ENCODE measurements at places on chromosomes 16 and 17.

DNA sequence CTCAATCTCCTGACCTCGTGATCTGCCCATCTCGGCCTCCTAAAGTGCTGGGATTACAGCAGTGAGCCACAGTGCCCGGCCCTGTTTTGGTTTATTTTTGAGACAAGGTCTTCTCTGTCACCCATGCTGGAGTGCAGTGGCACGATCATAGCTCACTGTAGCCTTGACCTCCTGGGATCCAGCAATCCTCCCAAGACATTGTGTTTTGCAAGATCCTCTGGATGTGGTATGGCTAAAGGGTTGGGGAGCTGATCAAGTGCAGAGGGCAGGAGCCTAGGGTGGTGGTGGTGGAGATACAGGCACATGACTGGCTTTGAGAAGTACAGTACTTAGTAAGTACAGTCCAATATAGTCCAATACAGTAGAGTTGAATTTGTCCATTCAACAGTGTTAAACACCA lies 16.6 kb upstream of the TNS4 start:
- no peak for ATAC-seq

- no peak for ATAC-seq
Measured at GRCh38 chr17:2263183-2264066, 40.2 kb downstream of the SMG6 start.

GRCh38 chr17:68353111-68353521 lies 61.8 kb downstream of the ARSG start:
- ATAC-seq: no peak

DNA sequence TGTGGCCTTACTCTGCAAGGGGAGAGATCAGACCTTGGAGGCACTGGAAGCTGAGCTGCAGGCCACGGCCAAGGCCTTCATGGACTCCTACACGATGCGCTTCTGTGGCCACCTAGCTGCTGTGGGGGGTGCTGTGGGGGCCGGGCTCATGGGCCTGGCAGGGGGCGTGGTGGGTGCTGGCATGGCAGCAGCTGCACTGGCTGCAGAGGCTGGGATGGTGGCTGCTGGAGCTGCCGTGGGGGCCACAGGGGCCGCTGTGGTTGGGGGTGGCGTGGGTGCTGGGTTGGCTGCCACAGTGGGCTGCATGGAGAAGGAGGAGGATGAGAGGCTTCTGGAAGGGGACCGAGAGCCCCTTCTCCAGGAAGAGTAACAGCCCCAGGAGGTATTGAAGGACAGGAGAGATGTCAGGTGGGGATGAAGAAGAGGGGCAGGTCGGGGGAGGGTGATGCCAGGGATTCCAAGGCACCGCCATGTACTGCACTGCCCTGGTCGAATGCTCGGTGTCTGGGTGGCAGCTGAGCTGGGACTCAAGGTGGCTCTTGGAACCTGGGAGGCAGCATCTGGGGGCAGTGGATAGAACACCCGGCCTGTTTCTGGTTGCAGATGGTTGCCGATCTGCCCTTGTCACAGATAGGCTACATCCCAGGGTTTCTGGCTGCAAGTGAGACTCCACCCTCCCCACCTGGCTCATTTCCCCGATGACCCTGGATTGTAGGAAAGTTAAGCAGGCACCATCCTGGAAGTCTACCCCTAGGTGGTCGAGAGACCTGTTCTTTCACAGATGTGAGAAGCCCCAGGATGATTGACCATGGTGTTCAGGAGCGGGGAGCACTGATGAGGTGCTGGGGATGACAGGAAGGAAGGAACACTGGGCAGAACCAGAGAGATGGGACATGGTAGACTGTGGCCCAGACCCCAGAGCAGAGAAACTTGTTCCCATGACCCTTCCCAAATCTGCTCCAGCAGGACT lies 5.1 kb downstream of the RNF112 start:
- ATAC-seq: no peak

- ATAC-seq: no peak
Measured at GRCh38 chr16:85392756-85393673, 220.1 kb upstream of the GSE1 start.

- ATAC-seq: no peak
Measured at GRCh38 chr17:69593716-69594115, 179.2 kb downstream of the MAP2K6 start.

GRCh38 chr17:75828076-75828400 lies 16.2 kb downstream of the UNC13D start:
- ATAC-seq: no peak

- ATAC-seq: peak; percentile 22
Measured at GRCh38 chr17:39979893-39980350, 685 bp upstream of the PSMD3 start.

DNA sequence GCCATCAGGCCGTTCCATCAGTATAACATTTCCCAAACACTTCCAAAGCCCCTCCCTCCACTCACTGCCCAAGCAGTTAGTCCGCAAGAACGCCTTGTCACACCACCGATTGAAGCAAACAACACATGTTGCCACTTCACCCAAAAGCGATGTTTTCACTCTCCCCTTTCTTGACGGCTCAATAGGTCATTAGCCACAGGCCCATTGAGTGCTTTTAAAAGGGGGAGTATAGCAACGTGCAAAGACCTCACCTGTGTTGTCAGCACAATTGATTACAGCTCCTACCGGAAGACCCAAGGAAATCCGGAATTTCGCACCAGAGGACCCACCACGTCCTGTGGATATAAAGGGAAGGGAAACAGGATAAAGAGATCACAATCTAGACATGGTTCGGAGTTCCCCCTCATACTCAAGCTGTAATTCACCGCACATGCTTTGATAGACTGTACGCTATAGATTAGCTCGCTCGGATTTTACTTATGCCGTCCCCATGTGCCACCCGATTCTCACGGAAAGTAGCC lies 690 bp downstream of the RPL23 start:
- no peak for ATAC-seq

- ATAC-seq: no peak
Measured at GRCh38 chr17:76137351-76138233, 3.5 kb downstream of the FOXJ1 start.

DNA sequence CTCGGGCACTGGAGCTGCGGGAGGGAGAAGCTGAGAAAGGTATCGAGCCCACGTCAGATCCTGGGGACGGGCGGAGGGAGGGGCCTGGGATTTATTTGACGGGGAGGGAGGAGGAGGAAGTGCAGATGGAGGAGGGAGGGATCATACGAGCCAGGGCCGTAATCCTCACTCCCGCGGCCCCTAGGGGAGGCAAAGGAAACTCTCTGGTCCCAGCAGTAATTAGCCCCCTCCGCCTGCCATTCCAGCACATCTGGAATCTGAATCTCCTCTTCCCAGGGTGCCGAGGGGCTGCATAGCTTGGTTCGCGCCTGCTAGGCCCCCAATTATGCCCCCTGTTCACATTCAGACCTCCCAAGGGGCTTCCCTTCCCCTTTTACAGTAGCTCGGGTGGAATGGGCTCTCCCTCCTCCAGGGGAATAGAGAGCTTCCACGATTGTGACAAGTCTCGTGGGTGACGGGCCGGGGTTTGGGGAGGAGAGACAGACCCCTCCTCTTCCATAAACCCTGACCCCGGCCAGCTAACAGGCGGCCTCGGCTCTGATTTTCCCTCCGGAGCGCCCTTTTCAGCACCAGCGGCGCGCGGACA lies at the start of gene SEZ6L2:
Gene SEZ6L2, minus strand, starts transcription at position 35 of the 586 bp plus-strand sequence. CDS start 531 bp downstream, outside the sequence.
- no peak for ATAC-seq
